Esophagus squamous epithelium (tissue), 5 donors: ENCODE measurements at places on chromosomes 2 and 18.

DNA sequence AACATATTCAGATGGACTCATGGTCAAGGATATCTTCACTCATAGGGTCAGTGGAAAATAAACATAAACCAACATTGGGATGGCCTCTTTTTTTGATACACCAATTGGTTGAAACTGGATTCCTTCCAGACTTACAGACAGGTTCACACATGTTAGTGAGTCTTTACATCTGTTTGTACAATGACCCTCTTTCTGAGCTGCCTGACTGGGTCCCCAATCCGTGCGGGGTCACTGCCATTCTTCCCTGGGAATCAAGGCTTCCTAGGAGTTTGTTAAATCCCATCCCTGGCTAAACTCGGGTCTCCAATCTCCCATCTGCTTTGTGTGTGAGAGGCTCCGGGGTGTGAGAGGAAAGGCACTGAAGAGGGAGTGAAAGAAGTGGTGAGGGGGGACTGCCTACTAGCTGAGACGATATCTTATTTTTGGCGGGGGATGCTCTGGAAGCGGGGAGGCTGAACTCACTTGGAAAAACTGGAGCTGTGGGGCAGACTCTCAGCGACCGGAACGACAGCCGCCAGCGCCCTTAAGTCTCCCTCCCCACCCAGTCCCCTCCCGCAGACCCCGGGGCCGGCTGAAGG, 487 bp downstream of the STARD6 start:
- no peak for DNase-seq

DNA sequence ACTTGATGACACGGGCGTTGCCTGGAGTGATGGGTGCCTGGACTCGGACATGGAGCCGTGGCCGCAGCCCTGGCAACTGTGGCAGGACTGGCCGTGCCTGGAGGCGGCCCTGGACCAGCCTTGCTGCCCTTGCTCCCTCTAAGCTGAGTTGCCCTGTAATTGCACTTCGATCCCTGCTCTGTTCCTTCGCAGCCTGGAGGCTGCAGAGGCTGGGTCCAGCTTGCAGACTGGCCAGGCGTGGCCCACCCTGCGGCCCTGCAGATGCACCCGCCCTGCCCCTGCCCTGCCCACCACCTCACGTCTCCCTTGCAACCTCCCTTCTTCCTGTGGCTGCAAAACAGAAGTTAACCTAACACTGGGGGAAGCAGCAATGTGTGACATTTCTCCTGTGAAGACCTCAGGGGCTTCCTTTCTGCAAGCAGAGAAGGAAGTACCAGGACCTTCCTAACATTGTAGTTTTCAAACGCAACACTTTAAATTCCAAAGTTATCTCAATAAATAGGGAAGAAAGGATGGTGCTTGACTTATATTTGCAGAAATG, 174.6 kb upstream of the TPO start:
- DNase-seq = no peak

DNA sequence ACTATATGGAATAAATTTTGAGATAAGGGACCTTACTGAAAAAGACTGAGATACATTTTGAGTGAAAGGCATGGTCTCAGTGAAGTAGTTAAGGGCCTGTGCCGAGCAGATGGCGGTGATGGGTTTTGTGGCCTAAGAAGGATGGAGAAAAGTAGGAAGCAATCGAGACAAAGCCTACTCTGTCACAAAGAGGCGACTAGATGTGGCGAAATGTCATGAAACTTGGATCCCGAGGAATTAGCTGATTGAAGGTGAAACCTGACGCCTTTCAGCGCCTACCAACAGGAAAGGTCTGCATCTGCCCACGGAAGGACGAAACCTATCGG, 558 bp upstream of the CEP192 start:
- no peak for DNase-seq

- no peak for DNase-seq
Observed at GRCh38 chr2:47024046-47024445, 108.4 kb upstream of the MCFD2 start.

DNA sequence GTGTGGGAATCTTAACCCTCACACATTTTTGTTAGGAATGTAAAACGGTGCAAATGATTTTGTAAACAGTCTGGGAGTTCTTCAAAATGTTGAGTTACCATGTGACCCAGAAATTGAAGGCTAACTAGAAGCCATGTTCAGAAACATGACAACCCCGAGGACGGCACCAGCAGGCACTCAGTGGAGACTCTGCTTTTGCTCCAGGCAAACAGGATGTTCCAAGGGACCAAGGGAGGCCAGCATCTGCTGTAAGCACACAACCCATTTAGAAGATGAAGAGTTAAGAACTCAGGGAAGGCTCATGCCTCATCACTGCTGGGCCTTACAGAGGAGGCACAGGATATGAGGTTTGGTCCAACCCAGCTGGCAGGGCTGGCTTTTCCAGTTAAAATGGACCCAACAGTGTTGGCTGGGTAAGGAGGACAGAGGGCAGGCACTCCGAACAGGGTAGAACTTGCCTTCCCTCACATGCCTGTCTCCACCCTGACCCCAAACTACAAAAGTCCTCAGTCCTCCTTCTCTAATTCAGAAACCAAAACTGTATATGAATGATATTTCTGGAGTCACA, 23.6 kb downstream of the PARD6G start:
- no peak for DNase-seq

GRCh38 chr2:69668598-69668997, 25.1 kb upstream of the AAK1 start:
- DNase-seq = no peak

- no peak for DNase-seq
Observed at GRCh38 chr2:201357221-201357620, at the start of gene FLACC1. Gene FLACC1 (minus strand): TSS chr2:201357345. CDS start chr2:201351404, 5,941 bp downstream.

DNA sequence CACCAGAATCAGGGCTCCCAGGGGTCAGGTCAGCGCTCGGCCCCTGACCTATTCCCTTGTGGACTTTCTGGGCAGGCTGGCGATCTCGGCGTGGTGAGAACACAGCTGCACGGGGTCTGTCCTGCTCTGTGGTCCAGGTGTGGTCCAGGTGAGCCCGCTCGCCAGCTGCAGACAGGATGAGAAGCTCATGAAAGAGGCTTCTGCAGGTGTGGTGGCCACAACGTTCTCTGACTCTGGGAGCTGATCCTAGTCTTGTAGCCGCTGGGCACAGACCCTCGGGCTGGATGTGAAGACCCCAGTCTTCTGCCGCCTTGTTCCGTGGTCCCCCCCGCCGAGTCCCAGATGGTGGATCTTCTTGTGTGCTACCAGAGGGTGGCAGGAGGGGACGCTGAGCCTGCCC, 129.7 kb downstream of the RTP5 start:
- DNase-seq = no peak

DNA sequence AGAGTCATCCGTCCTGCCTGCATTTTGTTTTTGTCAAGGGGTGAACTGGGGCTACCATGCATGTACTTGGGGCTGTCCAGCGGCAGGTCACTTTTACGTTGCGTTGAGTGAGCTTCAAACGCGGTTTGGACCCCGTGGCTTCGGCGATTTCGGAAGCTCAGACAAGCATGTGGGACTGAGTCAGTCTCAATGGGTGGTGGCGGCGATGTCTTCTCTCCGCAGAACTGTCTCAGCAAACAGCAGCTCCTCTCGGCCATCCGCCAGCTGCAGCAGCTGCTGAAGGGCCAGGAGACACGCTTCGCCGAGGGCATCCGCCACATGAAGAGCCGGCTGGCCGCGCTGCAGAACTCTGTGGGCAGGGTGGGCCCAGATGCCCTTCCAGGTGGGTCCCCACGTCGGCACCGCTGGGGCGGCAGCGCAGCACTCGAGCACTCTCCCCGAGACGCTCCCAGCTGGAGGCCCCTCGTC, 21.3 kb downstream of the FBLN7 start:
- DNase-seq = no peak

DNA sequence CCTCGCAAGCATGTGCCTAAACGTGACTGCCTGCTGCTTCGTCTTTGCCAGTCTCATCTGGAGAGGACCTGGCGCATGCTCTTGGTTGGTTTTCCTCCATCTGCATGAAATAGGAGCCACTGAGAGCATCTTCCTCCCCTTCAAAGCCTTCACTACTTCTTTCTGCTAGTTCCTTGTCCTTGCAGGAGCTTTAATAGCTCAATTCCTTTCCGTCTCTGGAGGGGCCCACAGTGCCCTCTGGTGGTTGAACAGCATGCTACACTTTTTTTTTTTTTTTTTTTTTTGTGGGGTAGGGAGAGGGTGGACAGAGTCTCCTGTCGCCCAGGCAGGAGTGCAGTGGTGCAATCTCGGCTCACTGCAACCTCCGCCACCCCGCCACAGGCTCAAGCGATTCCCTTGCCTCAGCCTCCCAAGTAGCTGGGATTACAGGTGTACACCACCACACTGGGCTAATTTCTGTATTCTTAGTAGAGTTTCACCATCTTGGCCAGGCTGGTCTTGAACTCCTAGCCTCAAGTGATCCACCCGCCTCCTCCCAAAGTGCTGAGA, 59.6 kb downstream of the SP110 start:
- DNase-seq = no peak

- no peak for DNase-seq
Observed at GRCh38 chr2:129318581-129319421, 660.7 kb upstream of the RAB6C start.

- DNase-seq = no peak
Observed at GRCh38 chr2:127531221-127531648, 4.2 kb upstream of the MYO7B start.

GRCh38 chr2:118003396-118003824, 10.5 kb downstream of the CCDC93 start:
- DNase-seq = no peak

DNA sequence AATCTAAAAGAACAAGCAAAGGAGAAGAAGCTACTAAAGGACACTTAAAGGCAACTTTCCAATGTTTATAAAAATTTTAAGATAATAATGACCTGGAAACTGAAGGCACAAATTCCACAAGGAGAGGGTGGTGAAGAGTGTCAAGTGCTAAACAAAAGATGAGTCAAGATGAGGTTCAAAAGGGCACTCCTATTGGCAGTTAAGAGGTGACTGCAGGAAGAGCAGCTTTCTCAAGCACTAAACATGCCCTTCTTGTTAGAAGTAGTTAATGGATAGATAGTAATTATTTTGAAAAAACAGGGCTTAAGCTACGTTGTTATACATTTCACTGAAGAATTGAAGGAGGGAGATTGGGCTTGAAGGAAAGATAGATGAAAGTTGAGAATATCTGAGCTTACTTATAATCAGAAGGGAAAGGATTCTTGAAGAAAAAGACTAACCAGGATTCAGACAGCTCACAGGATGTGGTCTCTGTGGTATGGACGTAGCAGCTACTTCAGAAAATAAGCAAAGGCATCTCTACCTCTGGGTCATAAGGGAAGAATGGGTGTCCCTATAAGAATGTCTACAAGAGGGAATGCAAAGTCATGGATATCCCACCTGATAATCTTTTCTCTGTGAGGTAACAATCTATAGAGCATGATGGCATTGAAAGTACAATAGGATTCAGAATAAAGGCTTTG, 454.7 kb upstream of the SLC39A10 start:
- no peak for DNase-seq

DNA sequence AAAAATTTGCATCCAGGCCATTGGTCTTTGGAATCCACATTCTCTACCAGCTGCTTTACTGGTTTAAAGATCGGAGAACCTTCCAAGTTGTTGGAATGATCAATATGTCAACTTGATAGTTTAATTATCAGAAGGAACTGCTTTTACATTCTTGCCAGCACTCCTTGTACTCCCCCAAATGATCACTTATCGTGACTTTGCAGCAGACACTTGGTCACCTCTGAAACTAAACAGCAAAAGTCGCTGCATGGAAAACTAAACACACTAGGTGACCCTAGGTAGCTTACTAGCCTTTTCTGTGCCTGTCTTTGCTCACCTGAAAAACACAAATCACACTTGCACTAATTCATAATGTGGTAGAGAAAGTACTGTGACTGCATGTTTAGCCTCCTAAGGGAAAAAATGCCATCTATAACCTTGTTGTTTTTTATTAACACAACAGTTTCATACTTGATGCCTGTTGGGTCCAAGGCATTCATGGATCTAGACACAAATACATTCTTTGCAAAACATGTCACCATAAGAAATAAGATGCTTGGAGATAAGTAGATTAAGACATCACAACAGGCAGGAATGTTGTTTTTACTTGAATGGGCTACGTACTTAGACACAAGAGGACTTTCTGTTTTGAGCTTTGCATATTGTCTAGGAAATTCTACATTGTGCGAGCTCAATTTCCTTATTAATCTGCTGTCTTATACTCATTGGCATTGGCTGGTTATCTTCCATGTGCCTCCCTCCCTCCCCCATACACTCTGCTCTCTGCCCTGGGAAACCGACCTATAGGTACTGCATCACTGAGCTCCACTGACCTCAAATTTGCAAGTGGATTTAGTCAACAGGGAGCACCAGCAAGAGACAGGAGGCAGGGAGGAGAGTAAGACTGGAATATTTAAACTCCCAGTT, 219.1 kb upstream of the STK17B start:
- DNase-seq = no peak

GRCh38 chr2:45843136-45843535, 191.7 kb downstream of the PRKCE start:
- DNase-seq = no peak

- DNase-seq = no peak
Observed at GRCh38 chr18:8232791-8233190, 376.4 kb upstream of the RAB12 start.

- no peak for DNase-seq
Observed at GRCh38 chr2:86075886-86076285, 29.8 kb downstream of the POLR1A start.

- no peak for DNase-seq
Observed at GRCh38 chr2:9703701-9704221, 73.0 kb upstream of the YWHAQ start.

- DNase-seq = no peak
Observed at GRCh38 chr2:83705146-83705545, 753.9 kb downstream of the SUCLG1 start.

DNA sequence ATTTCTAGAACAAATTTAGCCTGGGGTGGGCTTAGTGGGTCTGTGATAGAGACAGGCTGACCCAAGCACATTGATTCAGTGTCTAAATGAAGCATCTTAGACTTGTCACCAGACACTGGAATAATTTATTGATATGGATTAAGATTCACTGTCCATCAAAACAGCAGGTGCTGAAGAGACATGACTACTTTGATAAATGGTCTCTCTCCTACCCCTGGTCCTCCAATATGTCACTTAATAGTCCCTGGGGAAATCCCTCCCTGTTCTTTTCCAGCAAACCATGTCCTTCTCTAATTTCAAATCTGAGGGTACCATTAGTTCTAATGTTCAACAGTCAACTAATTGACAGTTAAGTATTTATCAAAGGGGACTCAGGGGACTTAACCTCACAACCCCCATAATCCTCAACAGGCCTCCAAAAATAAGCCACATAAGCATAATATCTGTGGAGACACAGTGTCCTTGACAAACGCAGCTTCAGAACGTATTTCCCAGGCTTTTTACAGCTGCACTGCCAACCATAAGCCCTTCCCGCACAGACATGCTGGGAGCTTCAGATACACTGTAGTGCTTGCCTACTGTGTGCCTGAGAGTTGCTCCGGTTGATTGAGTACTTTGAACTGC, 391.0 kb downstream of the THSD7B start:
- DNase-seq = no peak

- no peak for DNase-seq
Observed at GRCh38 chr2:190859347-190860297, 21.0 kb upstream of the GLS start.
